ENCODE measurements at places on chromosomes 5 and 9. TPM values are rescaled to one million over a fixed set of nuclear protein-coding genes. Genes with fewer than 3 reads are reported as not detected.

Gene GABRA6
- polyA plus RNA-seq, result not detected

DNA sequence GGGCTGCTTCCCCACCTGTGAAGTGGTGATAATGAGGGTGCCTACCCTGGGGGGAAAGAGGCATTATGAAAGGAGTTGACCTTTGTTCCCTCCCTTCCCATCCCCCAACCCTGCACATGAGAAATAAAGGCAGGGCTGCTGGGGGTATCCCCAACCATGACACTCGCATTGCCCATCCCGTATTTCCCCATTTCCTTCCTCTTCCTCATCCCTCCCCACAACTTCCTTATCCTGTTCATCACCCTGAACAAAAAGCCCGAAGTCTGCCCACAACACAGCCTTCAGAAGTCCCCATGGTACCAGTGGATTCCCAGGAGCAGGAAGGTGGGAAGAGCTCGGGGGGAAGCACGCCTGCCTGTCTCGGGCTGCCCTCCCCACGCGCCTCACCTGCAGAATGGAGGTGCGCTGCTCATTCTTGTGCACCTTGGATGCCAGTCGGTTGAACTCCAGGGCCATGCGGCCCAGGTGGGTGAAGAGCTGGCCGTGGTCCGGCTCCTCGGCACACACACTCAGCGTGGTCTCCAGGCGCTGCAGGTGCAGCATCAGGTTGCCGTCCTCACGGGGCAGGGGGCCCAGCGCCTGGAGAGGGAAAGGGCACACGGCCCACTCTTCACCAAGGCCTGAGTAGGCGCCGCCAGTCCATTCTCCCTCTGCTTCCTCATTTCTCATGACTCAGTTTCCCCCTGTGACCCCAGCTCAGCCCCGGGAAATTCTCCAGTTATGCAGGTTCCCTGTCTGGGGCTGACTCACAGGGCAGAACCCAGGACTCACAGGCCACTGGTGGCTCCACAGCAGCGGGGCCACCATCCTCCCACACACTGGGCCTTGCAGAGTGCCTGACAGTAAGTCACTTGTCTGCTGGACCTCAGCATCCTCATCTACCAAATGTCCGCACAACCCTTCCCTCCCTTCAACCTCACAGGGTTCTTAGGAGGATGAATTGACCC, 24.2 kb downstream of the TNIP1 start:
- no peak for DNase-seq

DNA sequence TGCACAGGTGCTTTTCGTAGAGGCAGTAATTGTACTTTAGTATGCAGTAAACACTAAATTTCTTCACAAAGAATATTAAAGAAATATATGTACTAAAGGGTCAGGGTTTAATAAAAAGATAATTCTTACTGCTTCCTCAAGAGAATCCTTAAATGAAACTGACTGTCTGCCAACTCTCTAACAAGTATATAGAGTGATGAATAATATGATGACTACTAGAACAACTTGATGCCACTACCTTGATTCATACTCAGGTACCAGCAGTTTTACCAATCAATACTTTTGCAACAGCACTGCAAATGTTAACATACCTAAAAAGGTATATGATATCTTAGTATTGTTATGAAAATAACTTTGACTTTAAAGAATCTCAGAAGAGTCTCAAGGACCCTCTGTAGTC, 3.8 kb downstream of the YIPF5 start:
- no peak for DNase-seq

DNA sequence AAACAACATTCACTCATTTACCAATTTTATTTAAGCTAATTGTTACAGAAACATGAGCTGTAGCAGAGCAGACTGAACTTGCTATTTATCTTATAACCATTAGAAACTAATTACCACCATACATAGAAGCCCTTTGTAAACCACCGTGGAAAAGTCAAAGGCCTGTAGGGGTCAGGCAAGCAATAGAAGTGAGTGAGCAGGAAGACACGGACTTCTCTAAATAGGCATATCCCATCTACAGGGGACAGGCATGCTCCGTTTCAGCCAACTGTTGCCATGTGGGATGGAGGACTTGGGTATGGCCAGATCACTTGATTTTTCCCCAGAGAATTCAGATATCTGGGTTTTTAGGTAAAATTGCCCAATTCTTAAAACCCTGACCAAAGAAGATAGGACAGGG, 44.8 kb downstream of the PRRC1 start:
- no peak for DNase-seq

Gene STPG3
- not detected for polyA plus RNA-seq

GRCh38 chr9:92961627-92962302, 14.4 kb downstream of the FGD3 start:
- no peak for DNase-seq

GRCh38 chr9:92954049-92954861, 6.9 kb downstream of the FGD3 start:
- peak; percentile 59 for DNase-seq

DNA sequence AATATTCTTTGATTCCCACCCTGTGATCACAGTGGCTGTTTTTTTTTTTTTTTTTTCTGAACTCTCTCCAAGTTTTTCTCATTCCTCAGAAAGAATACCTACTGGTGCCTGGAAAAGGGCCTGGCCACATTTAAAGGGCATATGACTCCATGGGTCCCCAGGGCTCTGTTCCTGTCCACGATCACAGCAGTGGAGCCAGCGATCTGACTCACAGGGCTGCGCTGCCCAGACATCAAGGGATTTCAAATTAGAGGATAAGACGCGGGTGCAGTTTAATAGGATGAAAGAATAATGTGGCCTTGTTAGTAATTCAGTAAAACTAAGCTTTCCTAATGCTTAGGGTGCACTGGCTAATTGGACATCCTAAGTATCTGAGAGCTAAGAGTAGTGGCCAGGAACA, 175.1 kb upstream of the MSX2 start:
- no peak for DNase-seq

DNA sequence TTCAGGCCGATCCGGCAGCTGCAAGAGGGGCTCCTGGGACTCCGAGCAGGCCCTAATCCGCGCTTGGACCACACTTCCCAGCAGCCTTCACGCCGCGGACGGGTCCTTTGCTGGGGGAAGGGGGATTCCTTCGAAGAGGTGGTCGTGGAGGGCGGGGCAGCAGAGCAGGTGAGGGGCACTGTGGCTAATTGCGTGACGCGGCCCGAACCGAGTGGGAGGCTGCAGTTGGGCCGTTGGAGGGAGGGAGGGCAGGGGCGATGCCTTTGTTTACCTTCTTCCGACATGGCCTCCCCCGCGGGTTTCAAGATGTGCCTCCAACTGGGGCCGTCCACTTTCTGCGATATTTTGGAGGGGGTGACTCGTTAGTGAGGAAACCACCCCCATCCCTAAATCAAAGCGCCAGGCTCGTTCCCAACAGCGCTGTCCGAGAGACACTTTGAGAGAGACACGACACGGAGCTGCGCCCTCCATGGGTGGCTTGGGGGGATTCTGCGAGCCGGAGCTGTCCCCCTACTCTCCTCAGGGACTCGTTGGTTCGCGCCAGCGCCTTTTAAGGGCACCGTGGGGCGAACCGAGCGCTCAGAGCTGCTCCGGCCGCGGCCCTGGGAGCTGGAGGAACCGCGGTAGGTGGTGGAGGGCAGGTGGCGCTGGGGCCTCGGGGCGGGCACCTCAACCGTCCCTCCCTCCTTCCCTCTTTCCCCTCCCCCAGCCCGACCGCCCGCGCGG, at the start of gene FAM53C:
Gene FAM53C (plus strand): TSS at position 582 of the 726 bp plus-strand sequence. CDS start 3,070 bp downstream, outside the sequence.
- DNase-seq, result no peak

DNA sequence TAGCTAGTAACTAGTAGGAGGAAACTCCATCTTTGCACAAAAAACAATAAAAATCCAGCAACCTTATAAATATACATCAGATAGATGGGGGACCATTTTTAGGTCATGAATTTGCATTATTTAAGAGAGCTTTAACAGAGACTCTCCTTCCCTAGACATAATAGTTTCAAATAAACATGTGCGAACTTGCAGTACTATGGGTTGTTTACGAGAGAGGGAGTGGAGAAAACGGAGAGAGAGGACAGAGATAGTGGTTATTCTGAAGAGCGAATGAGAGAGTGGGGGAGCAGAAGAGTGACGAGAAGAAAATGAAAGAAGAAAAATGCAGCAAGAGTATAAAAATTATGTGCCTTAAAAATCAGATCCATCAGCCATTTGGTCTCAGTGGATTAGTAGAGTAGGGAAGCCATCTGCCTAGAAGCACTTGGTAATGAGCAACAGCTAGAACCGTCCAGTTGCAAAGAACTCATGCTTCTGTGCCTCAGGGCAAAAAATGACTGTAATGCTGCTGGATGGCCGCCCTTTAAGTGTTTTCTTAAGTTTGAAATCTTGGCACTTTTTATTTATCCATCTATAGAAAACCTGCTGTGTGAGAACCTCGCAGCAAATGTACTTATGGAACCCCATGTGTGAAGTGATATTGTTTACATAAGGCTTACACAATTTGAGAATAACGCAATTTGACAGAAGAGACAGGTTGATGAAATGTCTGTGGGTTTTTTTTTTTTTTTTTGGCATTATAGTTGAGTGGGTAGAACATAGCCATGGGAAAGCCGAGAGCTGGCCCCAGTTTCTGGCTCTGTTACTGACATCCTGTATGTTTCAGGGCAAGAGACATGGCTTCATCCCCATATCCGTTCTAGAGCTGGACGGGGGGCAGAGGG, 95.6 kb upstream of the ZNF608 start:
- DNase-seq, result no peak

GRCh38 chr5:1162751-1163150, 38.6 kb upstream of the SLC6A19 start:
- no peak for DNase-seq

Gene DPP7
- 93.1 TPM for polyA plus RNA-seq

DNA sequence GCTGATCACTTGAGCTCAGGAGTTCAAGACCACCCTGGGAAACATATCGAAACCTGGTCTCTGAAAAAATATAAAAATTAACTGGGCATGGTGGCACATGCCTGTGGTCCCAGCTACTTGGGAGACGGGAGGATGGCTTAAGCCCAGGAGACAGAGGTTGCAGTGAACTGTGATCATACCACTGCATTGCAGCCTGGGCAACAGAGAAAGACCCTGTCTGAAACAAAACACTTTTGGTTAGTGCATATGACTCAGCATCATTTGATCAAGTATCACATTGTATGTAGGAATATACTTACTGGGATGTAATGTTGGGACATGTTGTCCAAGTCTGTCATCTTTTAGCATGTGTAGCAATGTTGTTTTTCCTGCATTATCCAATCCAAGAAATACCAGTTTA, 12.0 kb downstream of the SAR1B start:
- DNase-seq, result no peak

DNA sequence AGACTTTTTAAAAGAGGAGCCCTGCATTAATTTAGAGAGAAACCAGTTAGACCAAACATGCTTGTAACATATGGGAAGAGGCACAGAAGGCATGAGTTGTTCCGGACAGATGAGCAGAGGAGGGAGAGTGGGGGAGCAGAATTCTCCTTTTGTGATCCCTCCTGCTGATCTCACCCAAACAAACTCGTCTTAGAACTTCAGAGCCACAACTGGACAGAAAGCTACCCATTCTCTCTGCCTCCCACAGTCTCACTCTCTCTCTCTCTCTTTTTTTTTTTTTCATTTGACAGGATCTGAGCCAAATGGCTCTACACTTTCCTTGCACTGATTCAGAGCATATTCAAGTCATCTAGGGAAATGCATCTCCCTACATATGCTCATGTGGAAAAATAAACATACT, 196.0 kb upstream of the PAPPA start:
- DNase-seq, result no peak

- DNase-seq, result no peak
Measured at GRCh38 chr5:136667789-136668188, 302.4 kb upstream of the TRPC7 start.

Gene ADAMTSL2
- not detected for polyA plus RNA-seq

DNA sequence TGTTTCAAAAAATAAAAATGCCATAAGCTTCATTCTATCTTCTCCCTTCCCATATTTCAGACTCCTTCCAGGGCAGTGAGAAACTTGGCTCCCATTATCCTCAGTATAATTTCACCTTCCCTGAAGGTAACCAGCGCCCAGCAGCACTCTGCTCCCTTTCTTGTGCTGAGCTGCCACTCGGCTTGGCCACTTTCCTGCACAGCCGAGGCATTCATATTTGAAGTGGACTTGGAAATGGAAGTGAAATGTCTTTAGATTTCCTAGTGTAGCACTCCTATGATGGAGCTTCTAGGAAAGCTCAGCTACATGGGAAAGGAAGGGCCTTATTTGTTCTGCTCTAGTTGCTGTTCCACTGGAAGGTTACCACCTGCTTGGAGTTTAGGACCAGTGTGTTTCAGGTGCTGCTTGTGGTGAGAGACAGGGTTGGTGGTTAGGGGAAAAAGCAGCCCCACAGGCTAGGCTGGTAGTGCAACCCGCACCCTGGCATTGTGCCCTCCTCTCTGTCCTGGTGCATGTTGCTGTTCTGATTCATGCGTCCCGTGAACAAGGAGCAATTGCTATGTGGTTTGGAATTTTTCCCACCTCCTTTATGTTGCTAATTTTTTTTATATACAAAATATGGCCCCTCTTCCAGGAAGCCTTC, 53.8 kb downstream of the RAD23B start:
- peak; percentile 45 for DNase-seq

DNA sequence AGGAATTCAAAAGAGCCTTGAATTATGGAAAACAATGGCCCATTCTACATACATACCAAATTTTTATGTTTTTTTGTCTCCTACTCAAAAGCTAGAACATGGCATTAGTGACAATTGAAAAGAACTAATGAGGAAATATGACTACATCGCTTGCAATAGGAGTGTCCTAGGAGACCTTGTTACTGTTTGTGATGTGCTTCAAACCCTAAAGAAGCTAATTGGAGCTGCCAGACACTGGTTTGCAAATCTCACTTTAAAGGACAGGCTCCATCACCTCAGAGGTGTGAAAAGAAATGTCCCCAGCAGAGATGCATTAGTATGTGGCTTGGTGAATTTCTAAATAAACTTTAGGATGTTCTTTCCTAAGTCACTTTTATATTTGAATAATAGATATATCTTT, 354.2 kb upstream of the EFNA5 start:
- DNase-seq, result no peak

Gene CARD9
- polyA plus RNA-seq, result 0.21 TPM

DNA sequence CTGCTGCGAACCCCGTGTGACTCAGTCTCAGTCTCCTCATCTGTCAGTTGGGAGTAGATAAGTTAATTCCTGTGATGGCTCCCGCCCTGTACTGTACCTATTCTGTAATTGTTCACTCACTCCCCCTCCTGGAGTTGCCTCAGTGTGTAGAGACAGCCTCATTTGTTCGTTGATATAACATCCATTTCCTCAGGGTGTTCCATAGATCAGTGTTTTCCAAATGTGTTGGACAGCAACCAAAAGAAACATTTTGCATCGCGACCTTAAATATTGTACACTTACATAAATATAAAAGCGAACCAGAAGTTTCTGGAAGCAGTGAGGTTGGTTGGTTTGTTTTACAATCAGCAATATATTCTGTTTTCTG, 698 bp downstream of the NFX1 start:
- no peak for DNase-seq

Gene FOXD1
- polyA plus RNA-seq, result 2.9 TPM

DNA sequence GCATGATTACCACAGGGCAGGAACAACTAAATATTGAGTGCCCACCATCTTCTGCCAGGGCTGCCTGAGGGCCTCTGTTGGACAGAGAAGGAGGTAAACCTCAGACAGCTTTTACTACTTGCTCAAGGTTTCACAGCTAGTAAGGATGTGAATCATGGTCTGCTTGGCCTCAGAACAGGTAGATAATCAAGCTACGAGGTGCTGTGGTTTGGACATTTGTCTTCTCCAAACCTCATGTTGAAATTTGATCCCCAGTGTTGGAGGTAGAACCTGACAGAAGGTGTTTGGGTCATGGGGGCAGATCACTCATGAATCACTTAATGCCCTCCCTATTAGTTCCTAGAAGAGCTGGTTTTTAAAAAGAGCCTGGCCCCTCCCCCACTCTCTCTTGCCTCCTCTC, 541.2 kb upstream of the TRPC7 start:
- no peak for DNase-seq

Data from keratinocyte (primary cell).